ENCODE measurements at places on chromosomes 1 and 21. TPM values are rescaled to one million over a fixed set of nuclear protein-coding genes. Genes with fewer than 3 reads are reported as not detected.

Gene LCE3B
- total RNA-seq = not detected

Gene LEMD1
- not detected for total RNA-seq

Gene ESRRG
- 5.8 TPM for total RNA-seq

Gene SPATA1
- total RNA-seq = 3.4 TPM

DNA sequence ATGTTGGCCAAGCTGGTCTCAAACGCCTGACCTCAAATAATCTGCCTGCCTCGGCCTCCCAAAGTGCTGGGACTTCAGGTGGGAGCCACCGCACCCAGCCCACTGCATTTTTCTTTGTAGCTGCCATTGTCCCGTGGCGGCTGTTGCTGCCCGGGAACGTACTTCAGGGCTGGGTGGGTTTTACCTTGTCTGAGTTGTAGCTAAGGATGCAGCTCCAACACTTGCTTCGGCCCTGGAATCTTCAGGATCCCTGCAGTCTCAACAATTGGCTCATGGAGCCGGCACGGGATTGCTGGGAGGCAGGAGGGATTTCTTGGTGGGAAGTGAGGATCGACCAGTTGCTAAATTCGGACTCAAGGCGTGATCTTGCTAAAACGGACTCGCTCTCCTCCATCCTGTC lies 10.7 kb downstream of the TNFRSF8 start:
- DNase-seq = no peak

GRCh38 chr1:181383695-181384094 lies 99.6 kb upstream of the CACNA1E start:
- no peak for DNase-seq

GRCh38 chr21:17859661-17860060 lies 40.5 kb upstream of the C21orf91 start:
- DNase-seq = no peak

- no peak for DNase-seq
Measured at GRCh38 chr1:185636848-185637247, 97.3 kb upstream of the HMCN1 start.

DNA sequence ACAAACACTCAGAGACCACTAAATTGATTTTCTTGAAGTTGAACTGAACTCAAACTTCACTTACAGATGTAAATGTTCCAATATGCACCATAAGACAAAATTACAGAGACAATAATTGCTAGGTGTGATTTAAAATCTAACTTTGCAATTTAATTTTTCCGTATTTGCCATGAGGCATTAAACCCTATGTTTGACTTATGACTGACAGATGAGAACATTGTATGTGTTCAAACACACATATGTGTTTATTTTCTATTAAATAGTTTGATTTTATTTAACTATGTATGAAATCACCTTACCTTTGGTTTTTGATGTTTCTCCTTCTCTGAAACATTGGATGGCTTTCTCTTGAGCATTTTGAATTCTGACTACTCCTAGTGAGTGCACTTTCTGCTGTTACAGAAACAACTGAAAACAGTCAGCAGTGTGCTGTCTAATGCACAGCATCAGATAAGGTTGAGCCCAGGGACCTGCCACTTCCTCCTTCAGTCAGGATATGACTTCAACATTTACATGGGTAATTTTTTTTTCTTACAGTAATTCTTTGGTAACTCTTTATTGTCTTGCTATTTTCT lies at the start of gene SAMSN1:
TSS of gene SAMSN1 (minus strand) at position 410 of the 575 bp plus-strand sequence. CDS start at position 356, 54 bp downstream.
- DNase-seq = no peak

DNA sequence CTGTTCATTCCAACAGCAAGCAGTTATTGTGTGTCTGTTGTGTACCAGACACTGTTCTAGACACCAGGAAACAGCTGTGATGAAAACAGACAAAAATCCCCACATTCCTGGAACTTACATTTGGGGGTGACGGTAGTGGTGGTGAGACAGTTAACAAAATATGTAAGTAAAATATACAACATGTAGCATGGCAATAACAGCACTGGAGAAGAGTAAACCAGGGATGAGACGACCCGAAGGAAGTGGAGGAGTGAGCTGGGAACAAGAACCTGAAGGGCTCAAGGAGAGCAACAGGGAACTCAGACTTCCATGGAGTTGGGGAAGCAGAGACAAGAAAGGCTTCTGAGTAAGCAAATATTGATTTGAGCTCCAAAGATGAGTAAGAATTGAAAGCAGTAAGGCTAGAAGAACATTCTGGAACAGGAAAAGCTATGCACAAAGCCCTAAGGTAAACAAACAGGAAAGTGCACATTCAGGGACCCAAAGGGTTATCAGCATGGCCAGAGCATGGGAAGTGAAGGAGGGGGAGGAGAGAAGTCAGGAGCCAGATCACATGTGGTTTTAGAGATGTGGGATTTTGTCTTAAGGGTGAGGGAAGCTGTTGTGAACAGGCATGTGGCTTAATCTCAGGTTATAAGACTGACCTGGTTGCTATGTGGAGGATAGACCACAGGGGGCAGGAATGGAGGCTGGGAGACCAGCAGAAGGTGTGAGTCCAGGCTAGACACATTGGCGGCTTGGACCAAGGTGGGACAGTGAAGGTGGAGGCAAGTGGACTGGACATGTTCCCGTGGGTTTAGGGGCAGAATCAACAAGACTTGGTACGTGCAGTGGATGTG lies 7.3 kb downstream of the CSF1 start:
- DNase-seq = peak; percentile 8

Measured in sciatic nerve (tissue), 2 donors.